ENCODE measurements at places on chromosomes 13 and 19.

DNA sequence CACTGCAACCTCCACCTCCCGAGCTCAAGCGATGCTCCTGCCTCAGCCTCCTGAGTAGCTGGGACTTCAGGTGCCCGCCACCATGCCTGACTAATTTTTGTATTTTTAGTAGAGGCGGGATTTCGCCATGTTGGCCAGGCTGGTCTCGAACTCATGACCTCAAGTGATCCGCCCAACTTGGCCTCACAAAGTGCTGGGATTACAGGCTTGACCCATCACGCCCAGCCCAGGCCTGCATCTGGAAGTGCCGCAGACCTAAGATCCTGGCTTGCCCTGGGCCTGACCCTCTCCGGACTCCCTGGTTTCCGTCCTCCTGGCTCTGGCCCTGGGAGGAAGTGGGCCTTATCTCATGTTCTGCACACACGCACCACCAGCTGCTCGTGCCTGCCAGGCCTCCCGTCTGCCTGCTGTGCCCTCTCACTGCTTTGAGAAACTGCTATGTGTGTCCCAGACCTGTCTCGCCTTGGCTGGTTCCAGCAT, 4.7 kb upstream of the PTGIR start:
- DNase-seq = no peak

DNA sequence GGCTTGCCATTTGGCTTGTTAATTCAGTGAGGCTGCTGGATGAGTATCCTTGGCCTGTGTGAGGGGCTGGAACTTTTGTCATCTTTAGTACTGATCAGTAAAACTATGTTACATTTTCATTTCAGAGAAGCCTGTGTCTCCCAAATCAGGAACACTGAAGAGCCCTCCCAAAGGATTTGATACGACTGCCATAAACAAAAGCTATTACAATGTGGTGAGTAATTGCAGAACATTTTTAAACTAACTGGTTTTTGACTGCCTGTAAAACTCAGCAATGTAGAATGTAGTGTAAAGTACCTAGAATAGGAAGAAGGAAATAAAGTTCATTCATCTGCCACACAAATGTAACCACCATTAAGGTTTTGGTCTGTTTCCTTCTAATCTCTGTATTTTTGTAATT, 87.4 kb upstream of the TEX29 start:
- DNase-seq = no peak

- no peak for DNase-seq
Measured at GRCh38 chr13:103022336-103022735, 43.9 kb downstream of the SLC10A2 start.

- no peak for DNase-seq
Measured at GRCh38 chr13:106373304-106373988, 162.0 kb downstream of the EFNB2 start.

- no peak for DNase-seq
Measured at GRCh38 chr19:23789246-23789645, 30.6 kb upstream of the ZNF681 start.

- DNase-seq = no peak
Measured at GRCh38 chr19:18089726-18090125, 3.0 kb upstream of the IL12RB1 start.

- DNase-seq = no peak
Measured at GRCh38 chr19:17727843-17728242, 8.6 kb downstream of the MAP1S start.

- DNase-seq = no peak
Measured at GRCh38 chr13:37647031-37647650, 48.6 kb upstream of the POSTN start.

GRCh38 chr19:50851620-50852019, 3.1 kb upstream of the KLK3 start:
- DNase-seq = no peak

- DNase-seq = no peak
Measured at GRCh38 chr13:97630725-97631124, 196.8 kb downstream of the RAP2A start.

- no peak for DNase-seq
Measured at GRCh38 chr13:110239280-110240125, 67.5 kb downstream of the COL4A1 start.

GRCh38 chr19:49415102-49415809, 8.0 kb downstream of the PTH2 start:
- no peak for DNase-seq

DNA sequence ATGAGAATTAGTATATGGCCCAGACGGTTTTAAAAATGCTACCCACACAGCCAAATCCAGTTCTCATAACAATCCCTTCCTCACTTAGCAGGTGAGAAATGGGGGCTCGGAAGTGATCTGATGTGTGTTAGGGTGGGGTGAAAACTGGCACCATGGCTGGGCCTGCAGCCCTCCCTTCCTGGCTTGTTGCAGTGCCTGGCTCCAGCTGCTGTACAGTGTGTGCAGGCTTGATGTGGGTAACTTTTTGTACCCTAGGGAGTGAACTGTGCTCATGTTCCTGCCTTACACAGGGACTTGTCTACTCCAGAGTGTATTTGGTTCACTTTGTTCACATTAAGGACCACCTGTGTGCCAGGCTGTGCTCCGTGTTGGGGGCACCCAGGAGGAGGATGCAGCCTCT, 177.2 kb downstream of the LMO7 start:
- no peak for DNase-seq

DNA sequence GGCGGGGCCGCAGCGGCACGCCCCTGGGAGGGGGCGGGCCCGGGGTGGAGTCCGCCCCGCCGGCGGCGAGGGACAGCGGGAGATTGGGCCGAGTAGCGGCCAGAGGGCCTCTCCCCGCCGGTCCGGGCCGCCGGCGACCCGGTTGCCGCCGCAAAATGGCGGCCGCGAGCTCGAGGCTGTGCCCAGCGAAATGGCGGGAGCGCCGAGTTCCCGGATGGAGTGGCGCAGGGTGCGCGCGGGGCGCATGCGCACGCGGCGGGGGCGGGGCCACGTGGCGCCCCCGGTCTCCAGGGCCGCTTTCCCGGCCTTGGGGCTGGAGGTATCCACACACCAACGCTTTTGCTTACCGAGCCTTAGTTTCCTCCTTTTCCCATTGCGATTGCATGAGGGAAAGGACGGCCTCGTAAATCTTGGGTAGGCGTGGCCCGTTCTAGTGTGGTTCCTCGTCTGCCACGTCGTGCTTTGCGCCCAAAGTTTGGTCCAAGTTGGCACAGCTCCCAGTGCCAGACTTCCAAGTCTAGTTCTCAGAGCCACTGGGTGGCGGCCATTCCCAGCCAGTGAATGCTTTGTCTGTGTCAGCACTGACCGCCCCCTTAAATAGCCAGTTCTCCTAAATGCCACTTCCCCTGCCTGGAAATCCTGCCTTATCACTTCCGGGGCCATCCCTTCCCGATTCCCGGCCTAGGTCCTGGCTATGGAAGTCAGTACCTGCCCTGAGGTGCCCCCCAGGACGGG, 513 bp downstream of the CIRBP start:
- peak; percentile 64 for DNase-seq

DNA sequence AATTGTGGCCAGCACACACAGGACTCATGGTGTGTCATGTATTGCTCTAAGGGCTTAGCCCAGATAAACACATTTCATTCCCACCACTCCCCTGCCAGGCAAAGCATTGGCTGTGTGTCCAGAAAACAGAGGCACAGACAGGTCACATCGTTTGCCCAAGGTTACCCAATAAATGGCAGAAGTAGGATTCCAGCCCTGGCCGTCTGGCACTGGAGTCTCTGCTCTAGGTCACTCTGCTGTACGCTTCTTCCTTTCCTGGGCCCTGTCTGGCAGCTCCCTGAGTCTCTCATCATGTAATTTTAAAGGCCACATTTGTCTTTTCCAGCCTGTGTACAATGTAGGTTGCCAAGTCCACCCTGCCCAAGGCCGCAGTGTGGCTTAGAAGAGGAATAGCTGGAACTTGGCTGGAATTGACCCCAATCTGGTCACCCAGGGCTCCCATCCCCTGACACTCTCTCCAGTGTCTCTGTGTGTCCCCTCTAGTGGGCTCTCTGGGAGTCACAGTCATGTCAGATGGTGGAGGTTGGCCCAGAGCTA, 264.5 kb upstream of the TSHZ3 start:
- DNase-seq = no peak

GRCh38 chr19:29771708-29772414, 39.9 kb upstream of the CCNE1 start:
- DNase-seq = peak; percentile 97

- no peak for DNase-seq
Measured at GRCh38 chr13:48492096-48492440, 40.8 kb downstream of the RCBTB2 start.

DNA sequence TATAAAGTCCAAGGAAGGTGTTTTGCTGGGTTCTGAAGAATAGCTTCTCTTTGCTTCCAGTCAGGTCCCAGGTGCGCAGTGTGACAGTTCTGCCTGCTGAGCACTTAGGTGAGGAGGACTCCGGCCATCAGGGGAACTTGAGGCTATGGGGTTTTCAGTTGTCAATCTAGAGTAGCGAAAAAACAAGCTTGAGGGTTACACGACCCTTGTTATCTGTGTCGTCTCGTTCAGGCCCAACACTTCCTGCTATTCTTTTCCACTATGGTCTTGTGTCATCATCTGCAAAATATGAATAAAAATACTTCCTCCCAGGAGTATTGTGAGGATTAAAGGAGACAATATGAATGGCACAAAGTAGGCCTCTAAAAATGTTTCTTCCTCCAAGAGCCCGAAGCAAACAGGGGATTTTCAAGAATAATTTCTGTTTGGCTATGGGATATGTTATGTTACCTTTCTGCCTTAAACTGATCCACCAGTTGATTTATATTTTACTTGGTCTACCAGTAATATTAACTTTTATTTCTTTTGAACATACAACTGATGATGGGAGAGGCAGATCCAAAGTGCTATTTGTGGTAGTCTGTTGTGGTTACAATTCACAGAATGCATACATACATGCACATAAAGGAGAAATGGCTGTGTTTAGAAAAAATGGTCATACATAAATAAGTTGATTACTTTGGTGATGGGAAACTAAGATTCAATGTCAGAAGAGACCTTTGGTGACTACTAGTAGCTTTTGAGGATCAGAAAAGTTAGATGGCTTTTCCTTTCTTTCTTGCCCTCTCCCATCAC, 40.5 kb upstream of the RCBTB2 start:
- DNase-seq = no peak

- DNase-seq = no peak
Measured at GRCh38 chr13:23654111-23655110, 84.2 kb downstream of the TNFRSF19 start.

GRCh38 chr19:23481043-23481442, 85.8 kb upstream of the ZNF91 start:
- DNase-seq = no peak

- DNase-seq = no peak
Measured at GRCh38 chr19:33631609-33631973, 9.8 kb downstream of the CHST8 start.

DNA sequence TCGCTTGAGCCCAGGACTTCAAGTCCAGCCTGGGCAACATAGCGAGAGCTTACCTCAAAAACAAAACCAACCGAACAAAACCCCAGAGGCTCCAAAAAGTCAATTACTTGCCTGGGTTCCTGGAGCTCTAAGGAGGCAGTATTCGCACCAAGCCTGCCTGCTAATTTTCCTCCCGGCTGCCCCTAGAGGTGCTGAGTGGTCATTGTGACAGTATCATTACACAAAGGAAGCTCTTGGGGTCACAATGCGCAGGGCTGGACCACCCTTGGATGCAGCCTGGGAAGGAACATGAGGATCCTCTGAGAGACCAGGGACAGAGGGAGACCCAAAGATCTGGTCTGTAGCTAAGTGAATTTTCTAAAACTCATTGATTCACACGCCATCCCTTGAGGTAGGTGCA, 8.5 kb upstream of the PEX11G start:
- DNase-seq = no peak

- no peak for DNase-seq
Measured at GRCh38 chr13:95228130-95228529, 73.1 kb downstream of the ABCC4 start.

DNA sequence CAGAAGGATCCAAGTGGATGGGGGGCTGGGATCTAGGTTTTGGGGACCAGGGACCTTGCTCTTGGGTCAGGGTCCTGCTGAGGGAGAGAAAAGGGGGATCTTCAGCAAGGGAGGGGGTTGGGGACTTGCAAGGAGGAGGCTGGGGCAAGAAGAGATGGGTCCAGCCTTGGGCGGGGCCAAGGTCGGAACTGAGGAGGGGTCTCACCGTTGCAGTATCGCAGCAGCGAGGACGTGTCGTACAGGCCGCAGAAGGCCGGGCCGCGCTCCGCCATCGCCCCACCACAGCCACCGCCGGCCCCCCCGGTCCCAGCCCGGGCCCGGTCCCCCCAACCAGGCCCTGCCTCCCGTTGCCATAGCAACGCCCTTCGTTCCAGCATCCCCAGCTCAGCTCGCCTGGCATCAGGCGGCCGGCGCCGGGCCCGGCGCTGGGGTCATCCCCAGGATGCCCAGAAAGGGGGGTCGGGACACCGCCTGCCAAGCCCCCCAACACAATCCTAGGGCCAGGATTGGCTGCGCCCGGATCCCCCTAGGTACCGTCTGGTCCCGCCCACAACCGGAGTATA, 6.0 kb upstream of the EML2 start:
- DNase-seq = no peak

GRCh38 chr19:42475366-42475765, 32.6 kb upstream of the CXCL17 start:
- no peak for DNase-seq

DNA sequence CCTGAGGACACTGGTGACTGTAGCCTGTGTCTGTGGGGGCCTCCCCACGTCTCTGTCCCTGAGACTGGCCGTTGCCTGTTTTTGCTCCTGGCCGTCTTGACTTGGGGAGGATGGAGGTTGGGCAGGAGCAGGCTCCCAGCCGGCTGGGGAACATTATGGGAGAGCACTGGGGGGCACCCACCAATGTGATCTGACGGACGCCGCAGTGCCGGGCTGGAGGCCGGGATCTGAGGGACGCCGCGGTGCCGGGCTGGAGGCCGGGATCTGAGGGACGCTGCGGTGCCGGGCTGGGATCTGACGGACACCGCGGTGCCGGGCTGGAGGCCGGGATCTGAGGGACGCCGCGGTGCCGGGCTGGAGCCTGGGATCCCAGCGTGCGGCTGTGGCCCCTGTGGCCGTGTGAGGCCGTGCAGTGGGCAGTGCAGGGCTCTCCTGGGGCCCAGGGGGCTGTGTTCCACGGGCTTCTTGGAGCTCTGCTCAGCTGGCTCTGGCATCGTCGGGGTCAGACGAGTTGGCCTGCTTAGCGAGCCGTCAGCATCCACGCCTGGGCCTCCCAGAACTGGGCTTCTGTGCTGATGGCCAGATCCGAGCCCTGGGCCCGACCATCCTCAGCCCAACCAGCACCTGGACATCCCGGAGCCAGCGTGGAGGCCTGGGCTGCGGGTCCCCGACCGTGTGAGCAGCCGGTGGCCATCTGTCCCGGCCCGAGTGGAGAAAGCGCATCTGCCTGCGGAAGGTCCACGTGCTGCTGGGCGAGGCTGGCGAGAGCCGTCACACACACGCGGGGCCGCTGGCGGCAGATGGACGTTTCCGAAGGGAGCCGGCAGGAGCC, 45.8 kb downstream of the GAS6 start:
- no peak for DNase-seq

GRCh38 chr19:38210458-38210987, 13.5 kb downstream of the DPF1 start:
- DNase-seq = no peak

GRCh38 chr13:107271227-107271626, 703.3 kb upstream of the ARGLU1 start:
- no peak for DNase-seq

- DNase-seq = no peak
Measured at GRCh38 chr13:91546900-91547299, 148.5 kb downstream of the GPC5 start.
